ENCODE measurements at places on chromosomes 6 and 20.

- DNase-seq: no peak
These were observed 50.8 kb downstream of the GMDS start for GRCh38 chr6:2194643-2195042.

DNA sequence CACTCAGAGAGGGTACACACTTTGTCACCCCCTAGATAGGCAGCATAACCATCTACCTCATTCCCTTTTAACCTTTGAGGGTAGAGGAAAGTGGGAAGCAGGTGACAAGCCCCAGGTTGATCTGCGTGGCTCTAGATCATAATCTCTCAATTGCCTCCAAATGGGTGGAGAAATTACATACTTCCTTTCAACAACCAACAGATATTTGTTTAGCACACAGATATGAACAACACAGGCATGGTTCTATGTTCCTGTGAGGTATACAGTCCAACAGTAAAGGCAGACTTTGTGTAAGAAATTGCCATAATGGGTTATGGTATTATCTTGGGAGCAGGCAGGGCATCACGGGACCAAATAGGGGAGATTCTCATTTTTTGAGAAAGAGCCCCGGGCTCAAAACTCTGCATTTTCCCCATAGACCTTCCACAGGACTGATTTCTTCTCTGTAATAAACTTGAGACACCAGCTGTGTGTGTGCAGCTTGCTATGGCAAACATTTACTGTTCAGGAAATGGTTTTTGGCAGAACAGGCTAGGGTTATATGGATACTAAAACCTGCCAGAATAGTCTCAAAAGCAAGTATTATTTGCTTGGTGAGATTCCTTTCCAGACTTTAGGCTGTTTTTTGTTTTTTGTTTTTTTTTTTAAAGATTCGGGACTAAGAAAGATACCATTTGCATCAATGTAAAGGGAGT, 126.2 kb downstream of the CD164 start:
- no peak for DNase-seq

- no peak for DNase-seq
These were observed 110.4 kb downstream of the PLCB4 start for GRCh38 chr20:9179193-9179802.

DNA sequence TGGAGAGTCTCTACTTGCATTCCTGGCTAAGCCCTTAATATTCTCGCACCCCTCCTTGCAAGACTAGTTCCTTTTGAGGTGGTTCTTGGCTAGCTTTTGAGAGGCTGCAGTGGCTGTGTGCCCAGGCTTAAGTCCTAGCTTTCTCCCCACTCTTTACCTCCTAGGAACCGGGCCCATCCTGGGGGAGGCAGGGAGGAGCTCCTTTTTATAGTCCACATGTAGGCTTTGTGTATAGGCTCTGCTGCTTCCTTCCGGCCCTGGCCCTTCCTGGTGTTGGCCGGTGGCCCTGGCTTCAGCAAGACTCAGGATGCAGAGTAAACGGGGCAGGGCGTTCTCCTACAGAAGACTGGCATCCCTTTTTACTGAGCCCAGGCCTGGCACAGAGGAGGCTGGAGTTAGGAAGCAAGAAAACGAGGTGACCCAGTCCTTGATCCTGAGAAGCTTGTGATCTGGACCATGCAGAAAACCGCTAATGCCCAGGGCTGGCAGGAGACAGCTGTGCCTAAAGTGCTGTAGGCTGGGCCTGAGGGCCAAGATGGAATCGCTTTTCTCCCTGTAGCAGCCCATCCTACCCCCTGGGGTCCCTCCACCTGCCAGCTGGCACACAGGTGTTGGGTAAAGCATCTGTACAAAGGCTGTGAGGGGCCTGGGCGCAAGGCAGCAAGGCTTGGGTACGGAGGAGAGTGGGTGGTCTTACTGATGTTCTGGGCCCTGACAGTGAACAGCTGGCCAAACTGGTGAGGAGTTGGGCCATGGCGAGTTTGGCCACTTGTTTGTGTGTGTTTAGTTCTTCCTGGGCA, 8.7 kb downstream of the PLCG1 start:
- DNase-seq: no peak

GRCh38 chr20:43022568-43022967, 167.1 kb downstream of the PTPRT start:
- no peak for DNase-seq

GRCh38 chr20:23272176-23273029, 78.2 kb upstream of the NXT1 start:
- no peak for DNase-seq

DNA sequence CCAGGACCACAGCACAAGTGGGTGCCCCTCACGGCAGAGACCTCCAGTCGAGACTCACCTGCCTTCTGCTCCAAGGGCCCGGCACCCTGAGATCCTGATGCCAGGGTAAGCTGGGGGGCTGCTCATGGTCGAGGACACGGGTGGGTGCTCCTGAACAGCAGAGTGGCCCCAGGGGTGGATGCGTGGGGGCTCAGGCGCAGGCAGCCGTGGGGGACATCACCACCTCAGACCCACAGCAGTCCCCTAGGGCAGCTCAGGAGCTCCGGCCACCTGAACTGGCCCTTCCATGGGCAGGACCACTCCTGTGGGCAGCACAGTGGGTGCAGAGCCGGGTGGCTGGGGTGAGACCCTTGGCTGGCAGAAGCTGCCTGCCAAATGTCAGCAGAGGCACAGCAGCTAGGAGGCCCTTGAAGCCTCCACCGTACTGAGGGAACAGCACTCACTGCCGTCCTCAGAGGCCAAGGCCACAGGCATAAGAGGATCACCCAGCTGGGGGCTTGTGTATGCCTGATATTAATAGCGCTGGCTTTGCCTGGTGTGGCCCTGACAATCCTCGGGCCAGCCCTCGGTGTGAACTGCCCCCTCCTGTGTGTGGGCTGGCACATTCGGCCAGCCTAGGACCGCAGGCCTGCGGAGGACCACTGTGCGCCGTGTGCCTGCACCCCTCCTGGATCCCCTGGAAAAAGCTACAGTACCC, 5.4 kb downstream of the UCKL1 start:
- DNase-seq: no peak

DNA sequence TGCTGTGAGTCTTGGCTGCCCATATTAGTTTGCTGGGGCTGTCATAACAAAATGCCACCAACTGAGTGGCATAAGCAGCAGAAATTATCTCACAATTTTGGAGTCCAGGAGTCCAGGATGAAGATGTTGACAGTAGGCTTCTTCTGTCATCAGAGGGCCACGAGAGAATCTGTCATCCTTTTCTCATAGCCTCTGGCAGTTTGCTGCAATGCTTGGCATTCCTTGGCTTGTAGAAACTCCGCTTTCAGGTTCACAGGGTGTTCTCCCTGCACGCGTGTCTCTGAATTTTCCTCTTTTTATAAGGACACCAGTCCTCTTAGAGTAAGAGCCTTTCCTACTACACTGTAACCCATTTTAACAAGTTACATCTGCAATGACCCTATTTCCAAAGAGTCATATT, 838.4 kb downstream of the TFAP2A start:
- no peak for DNase-seq

GRCh38 chr6:52227495-52227894, 16.8 kb downstream of the IL17F start:
- DNase-seq: peak; percentile 52

DNA sequence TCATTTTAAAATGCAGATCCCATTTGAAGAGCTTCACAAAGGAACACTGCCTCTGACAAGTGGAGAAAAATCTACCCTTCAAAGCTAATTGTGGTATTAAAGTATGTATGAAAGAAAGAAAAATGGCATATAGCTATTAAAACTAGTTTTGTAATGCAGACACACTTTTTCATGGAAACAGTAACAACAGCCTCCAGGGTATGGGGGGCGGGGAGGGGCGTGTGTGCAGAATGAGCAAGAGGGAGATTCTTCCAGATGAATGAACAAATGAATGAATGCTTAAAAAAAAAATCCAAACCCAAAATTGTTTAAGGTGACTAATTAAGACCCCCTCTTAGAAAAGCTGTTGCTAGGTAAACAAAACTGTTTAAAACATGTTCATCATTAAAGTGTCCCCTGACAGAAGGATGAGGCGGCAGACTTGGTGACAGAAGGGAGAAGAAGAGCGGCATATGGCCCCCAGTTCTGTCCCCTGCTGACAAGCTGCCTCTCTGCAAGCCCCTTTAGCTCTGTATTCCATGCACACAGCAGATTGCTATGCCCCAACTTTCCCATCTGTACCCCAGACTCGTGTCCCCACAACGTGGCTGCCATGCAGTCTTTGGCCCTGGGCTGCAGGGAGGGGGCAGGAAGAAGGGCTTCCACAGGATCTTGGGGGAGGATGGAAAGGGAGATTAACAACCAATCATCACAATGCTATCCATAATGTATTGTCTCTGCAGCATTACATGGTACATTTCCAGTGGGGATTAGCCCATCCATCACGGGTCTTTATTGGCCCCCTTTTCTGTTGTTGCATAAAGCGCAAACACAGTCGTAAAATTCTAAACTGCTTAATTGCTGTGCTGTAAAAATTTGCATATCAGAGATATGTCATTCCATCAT, 108.4 kb upstream of the OLIG3 start:
- DNase-seq: no peak

GRCh38 chr20:38730167-38730988, 6.1 kb downstream of the SLC32A1 start:
- DNase-seq: no peak

DNA sequence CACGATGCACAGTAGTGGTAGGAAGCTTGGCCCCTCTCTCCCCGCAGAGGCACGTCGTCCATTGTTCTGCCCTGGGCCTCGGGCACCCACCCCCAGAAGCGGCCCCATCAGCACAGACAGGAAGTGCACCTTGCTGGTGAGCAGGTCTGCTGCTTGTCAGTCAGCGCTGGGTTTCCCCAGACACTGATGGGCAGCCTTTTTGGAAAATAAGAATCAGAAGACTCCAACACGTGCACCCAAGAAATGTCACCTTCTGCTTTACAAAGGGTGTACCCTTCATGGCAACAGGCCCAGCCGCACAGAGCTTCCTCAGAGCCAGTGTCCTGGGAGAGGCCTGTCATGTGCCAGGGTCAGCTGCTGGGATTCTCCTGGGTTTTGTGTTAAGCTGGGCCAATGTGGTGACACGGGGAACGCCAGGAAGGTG, 34.7 kb upstream of the IRF4 start:
- DNase-seq: no peak

DNA sequence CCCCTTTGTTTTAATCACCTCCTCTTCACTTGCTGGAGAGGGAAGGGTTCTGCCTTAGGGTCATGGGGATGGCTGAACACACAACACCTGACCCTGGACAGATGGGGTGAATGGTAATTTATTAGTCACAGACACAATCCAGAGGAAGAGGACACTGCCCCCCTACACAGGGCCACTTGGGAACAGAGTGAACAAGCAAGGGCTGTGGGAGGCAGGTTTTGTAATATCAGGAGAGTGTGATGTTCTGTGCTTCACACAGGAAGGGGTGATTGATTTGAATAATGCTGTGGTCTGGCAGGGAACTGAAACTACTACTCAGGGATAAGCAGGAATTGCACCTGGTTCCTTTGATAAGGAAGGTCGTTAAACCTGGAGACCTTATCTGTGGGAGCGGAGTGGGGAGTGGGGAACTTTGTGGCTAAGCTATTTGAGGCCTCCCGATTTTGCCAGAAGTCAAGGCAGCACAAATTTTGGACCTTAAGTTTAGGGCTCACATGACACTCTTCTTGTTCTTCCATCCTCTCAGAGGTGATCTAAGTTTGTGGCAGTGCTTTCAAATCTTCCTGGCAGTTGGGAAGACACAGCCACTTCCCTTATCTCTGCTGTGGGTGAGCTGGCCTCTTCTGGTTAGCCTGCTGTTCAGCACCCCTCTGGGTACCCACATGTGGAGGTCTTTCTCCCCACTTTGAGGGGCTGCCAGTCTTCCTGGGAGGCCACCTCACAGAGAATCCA, 77.8 kb downstream of the CD164 start:
- DNase-seq: no peak

GRCh38 chr20:21104921-21105320, 1.2 kb downstream of the LINC00237 start:
- DNase-seq: no peak

DNA sequence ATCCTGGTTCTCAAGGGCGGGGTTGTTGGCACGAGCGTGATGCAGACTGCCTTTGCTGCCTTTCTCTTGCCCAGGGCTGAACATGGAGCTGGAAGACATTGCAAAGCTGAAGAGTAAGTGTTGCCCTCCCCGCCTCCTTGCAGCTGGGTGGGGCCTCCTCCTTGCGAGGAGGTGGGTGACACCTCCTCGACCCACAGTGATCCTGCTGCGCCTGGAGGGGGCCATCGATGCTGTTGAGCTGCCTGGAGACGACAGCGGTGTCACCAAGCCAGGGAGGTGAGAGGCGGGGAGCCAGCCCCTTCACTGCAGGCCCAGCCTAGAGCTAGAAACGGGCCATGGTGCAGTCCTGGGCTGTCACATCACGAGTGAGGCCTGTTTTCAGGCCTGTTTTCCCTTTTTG, 18.4 kb upstream of the TNFRSF6B start:
- no peak for DNase-seq

- DNase-seq: no peak
These were observed 4.4 kb upstream of the STX16 start for GRCh38 chr20:58646703-58647102.

DNA sequence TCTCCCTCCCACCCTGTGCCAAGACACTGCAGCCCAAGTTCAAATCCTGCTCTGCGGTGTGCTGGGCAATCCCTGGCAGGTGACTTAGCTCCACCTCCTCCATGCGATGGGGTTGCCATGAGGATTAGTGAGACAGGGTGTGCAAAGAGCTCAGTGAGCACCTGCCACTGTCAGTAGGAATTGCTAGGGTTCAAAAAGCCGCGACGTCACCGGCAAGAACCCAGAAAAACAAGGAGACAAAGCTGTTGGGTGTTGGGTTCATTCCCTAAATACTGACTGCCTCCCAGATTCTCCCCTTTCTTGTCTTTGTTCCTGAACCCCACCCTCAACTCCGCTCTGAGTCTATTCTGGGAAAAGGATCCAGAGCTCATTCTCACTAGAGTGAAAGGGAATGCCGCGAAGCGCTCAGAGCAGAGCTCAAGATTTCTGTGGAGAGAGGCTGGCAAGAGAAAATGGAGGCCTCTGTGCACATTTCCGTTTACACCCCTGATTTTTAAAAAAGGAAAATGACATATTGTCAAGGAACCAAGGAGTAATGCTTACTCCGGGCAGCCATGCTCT, 13.3 kb downstream of the PMEPA1 start:
- no peak for DNase-seq

DNA sequence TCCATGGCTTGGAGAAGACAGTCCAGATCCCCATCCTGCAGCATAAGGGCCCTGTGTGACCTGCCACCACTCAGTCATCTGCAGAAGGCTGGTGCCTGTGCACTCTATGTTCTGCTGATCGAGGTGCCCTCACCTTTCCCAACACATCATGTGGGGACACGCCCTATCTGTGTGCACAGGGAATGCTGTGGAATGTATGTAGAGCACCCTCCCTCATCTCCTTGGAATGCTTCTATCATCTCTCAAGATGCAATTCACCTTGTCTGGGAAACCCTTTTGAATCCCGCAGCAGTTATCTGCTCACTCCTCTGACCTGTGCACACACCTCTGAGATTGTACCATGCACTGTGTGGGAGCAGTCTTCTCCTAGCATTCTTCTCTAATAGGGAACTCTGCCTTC, 207.2 kb upstream of the SSTR4 start:
- no peak for DNase-seq

DNA sequence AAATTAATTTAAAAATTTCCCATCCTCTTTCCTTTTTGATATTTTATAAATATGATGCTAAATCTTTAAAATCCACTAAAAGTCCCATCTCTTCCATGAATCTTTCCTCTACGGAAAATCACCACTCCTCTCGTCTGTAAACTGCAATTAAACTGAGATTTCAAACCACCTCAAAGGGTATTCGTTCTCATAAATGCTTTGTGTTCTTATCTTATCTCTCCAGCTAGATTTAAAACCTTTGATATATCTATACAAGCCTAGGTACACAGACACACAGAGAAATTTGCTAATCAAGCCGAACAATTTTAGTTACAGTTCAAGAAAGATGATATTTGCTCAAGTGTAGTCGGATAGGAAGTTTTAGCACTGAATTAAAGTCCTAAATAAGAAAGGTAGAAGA, 214.6 kb upstream of the PRDM1 start:
- DNase-seq: no peak
